Fibroblast of the aortic adventitia (primary cell): ENCODE measurements at places on chromosomes 7 and 10. TPM values are rescaled to one million over a fixed set of nuclear protein-coding genes. Genes with fewer than 3 reads are reported as not detected.

GRCh38 chr7:74405191-74405898, 48.4 kb upstream of the GTF2IRD1 start:
- no peak for DNase-seq

GRCh38 chr10:60000747-60001146, 94.4 kb upstream of the CCDC6 start:
- no peak for DNase-seq

DNA sequence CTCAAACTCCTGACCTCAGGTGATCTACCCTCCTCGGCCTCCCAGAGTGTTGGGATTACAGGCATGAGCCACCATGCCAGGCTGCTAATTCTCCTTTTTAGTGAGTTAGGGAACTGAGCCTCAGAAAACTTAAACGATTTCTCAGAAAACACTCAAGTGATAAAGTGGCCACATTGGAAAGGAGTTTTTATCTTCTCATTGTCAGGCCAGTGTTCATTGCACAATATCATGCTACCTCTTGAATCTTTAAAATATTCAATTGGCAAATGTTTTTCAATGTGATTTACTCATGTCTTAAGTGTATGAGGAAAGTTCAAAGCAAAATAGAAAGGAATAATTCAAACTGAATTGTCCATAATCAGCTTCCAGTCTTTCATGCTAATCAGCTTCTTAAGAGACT, 80.7 kb downstream of the ITGB8 start:
- no peak for DNase-seq

DNA sequence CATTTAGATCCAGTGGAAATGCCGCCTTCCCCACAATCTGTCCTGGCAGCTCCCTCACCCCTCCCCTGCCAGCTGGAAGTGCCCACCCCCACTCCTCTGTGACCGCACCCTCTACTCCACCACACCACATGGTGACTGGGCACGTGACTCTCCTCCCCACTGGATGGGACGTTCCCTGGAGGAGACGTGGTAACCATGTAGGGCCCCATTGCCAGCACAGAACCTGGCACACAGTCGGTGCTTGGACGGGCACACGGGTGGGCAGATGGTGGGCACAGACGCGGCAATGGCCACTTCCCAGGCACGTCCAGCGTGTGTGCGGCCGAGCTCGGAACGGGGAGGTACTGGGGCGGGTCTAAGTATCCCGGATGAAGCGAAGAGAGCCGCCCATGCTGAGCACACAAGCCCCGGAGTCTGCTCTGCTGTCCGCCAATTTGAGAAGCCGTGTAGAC, 245.6 kb downstream of the MAD1L1 start:
- DNase-seq: no peak

DNA sequence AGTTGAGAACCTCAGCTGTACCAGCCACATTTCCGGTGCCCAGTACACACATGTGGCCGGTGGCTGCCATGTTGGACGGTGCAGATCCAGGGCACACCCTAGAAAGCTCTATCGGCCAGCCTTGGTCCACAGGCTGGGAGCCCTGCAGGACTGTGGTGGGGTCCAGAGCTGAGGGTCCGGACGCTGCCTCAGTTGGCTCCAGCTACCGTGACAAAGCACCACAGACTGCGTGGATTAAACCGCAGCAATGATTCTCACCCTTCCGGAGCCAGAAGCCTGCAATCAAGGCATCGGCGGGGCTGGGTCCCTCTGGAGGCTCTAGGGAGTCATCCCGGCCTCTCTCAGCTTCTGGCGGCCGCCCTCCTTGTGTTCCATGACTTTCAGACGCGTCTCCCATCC, 50.1 kb downstream of the PDGFA start:
- DNase-seq: no peak

DNA sequence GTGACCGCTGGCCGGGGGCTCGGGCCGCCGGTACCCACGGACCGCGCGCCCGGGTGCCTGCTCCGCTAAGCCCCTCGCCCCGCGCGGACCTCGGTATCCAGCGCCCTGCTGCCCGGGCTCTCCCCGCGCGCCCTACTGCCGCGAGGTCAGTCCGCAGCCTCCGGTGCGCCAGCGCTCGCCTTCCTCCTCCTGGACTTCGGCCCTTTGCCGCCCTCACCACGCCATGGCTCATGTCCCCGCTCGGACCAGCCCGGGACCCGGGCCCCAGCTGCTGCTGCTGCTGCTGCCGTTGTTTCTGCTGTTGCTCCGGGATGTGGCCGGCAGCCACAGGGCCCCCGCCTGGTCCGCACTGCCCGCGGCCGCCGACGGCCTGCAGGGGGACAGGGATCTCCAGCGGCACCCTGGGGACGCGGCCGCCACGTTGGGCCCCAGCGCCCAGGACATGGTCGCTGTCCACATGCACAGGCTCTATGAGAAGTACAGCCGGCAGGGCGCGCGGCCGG, 483 bp downstream of the GDF10 start:
- DNase-seq: no peak

GRCh38 chr10:110433740-110434139, 64.0 kb upstream of the DUSP5 start:
- no peak for DNase-seq

- peak; percentile 31 for DNase-seq
Measured at GRCh38 chr7:29113384-29114102, 32.8 kb downstream of the CPVL start.

GRCh38 chr7:28207486-28208158, 27.0 kb upstream of the JAZF1 start:
- DNase-seq: peak; percentile 47

DNA sequence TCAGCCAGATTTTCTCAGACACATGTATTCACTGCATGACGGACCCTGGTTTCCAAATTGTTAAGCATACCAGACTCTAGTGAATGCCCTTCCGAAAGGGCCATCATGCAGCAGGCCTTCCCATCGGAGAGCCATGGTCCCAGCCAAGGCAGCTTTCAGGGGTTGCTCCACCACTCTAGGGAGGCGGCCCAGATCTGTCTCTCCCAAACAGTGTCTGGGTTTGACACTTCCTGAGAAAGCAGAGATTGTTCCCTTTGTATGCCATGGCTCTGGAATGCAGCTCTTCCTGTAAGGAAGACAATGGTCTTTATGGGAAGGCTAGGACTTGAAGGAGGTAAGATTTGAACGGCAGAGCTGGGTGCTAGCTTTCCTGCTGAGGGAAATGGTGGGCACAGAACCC, 178.8 kb upstream of the BMPER start:
- no peak for DNase-seq

Gene CYP26C1
- total RNA-seq: 0.09 TPM in 1 of 2 replicates, not detected in the other

Gene LIPN
- total RNA-seq: not detected in 2 replicates

Gene THSD7A
- 0.49 and 2.5 TPM in 2 replicates for total RNA-seq

Gene NRG3
- total RNA-seq: not detected in 2 replicates

Gene SLC16A9
- total RNA-seq: 0.25 and 1.5 TPM in 2 replicates

Gene PRKCQ
- 0.08 TPM in 1 of 2 replicates, not detected in the other for total RNA-seq

Gene ANXA8
- total RNA-seq: 0.18 and 1.5 TPM in 2 replicates

Gene SLC26A5
- total RNA-seq: not detected in 2 replicates
